ENCODE measurements at places on chromosomes 6 and 20. TPM values are rescaled to one million over a fixed set of nuclear protein-coding genes. Genes with fewer than 3 reads are reported as not detected.

The SLPI gene
- total RNA-seq = 0.41 TPM

The UNC93A gene
- not detected for total RNA-seq

The ABHD16B gene
- not detected for total RNA-seq

The HLA-DRB1 gene
- total RNA-seq = 3.7 TPM

The ZNF76 gene
- total RNA-seq = 11.0 TPM

The PDE10A gene
- total RNA-seq = 126 TPM

The RIPPLY2 gene
- total RNA-seq = 21.6 TPM

The TMC2 gene
- 4.5 TPM for total RNA-seq

The CALHM4 gene
- not detected for total RNA-seq

The COL21A1 gene
- total RNA-seq = 1.6 TPM

The NUS1 gene
- 34.6 TPM for total RNA-seq

The FKBP1C gene
- 0.41 TPM for total RNA-seq

The SLC2A10 gene
- total RNA-seq = 3.7 TPM

The TCP11 gene
- 0.41 TPM for total RNA-seq

The KDM1B gene
- 36.3 TPM for total RNA-seq

The BANF2 gene
- total RNA-seq = not detected

The HSPA12B gene
- total RNA-seq = 2.4 TPM

The EIF2S2 gene
- 48.9 TPM for total RNA-seq

The TSBP1 gene
- not detected for total RNA-seq

The GATA5 gene
- total RNA-seq = not detected

The PDE7B gene
- 16.3 TPM for total RNA-seq

The EBF4 gene
- 11.8 TPM for total RNA-seq

The GGTLC1 gene
- not detected for total RNA-seq

The TXLNB gene
- total RNA-seq = 0.82 TPM

The MEI4 gene
- 0.82 TPM for total RNA-seq

The SPTLC3 gene
- total RNA-seq = 0.82 TPM

The MDFI gene
- total RNA-seq = 11.4 TPM

The DEFB127 gene
- not detected for total RNA-seq

The OXT gene
- total RNA-seq = not detected

The AAR2 gene
- total RNA-seq = 24.9 TPM

The GCLC gene
- total RNA-seq = 15.9 TPM

The CUTA gene
- total RNA-seq = 84.8 TPM

The PREP gene
- 33.0 TPM for total RNA-seq

The STX11 gene
- under 0.01 TPM for total RNA-seq

The SGK1 gene
- total RNA-seq = 54.6 TPM

The CLDN20 gene
- not detected for total RNA-seq

The SLC26A8 gene
- 5.7 TPM for total RNA-seq

The RAET1L gene
- not detected for total RNA-seq

The GPR63 gene
- 13.9 TPM for total RNA-seq

The JPH2 gene
- under 0.01 TPM for total RNA-seq

The CRISP2 gene
- total RNA-seq = 0.82 TPM

The HLA-B gene
- 41.6 TPM for total RNA-seq

Data from frontal cortex (tissue), 4 donors.